D341Med (cell line): ENCODE measurements at places on chromosomes 1 and 21.

DNA sequence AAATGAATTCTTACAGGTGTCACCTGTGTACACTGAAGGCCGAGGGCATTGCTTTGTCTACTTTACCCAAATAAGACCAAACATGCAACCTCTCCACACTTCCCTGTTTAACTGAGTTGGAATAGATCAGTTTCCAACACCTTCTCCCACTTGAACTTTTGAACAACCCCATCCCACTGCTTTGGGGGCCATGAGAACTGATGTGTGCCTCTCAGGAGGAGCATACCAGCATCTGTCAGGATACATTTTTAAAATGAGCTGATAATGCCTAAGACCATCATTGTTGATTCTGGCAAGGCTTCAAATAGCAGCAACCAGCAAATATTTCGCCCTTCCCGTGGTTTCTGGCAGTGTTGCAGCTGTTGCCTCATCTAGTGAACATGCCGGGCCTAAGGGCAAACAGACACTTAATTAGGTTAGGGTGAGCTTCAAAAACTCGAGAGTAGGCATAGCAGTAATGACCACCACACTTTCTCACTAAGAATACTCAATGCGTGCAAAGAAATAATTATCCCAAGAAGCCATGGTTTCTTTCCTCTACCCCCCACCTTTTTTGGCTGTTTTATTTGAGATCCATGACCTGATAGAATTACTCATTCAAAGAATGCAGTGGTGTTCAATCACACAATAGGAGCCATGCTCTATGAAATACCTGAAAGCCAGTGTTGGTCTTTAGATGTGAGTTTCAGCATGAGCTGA, 63.7 kb downstream of the MAP10 start:
- no peak for DNase-seq

DNA sequence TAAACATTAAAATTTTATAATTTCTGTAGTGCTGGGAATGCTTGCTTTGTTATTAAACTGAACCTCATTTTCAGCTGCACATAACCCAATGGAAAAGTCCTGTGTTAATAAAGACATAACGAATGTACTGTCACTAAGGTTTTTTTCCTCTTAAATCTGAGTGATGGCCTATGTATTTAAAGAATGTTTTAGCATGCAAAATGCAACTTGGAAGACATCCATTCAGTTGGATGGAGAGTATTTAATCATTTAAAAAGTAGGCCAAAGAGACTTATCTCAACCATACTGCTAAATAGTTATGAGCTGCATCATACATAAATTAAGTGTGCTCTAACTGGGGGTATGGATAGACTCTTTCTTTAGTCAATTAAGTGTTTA, 48.5 kb downstream of the RWDD3 start:
- DNase-seq: no peak

DNA sequence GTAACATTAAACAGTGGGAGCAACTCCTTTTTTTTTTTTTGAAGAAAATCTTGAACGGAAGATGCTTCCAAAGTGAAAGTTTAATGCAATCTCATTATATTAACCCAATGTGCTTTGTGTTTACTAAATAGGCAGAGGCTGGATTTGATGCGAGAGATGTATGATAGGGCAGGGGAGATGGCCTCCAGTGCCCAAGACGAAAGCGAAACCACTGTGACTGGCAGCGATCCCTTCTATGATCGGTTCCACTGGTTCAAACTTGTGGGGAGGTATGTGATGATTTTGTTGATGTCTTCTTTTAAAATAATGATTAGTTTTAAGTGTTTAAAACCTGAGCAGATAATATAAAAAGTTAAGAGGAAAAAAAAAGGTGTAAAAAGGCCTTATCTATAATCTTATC, 74.2 kb upstream of the PGD start:
- no peak for DNase-seq

GRCh38 chr1:10210841-10211804, 753 bp downstream of the KIF1B start:
- peak; percentile 68 for DNase-seq

GRCh38 chr1:68322837-68323687, 90.7 kb upstream of the WLS start:
- no peak for DNase-seq

- no peak for DNase-seq
These were observed 14.1 kb downstream of the HIPK1 start for GRCh38 chr1:113943028-113943811.

DNA sequence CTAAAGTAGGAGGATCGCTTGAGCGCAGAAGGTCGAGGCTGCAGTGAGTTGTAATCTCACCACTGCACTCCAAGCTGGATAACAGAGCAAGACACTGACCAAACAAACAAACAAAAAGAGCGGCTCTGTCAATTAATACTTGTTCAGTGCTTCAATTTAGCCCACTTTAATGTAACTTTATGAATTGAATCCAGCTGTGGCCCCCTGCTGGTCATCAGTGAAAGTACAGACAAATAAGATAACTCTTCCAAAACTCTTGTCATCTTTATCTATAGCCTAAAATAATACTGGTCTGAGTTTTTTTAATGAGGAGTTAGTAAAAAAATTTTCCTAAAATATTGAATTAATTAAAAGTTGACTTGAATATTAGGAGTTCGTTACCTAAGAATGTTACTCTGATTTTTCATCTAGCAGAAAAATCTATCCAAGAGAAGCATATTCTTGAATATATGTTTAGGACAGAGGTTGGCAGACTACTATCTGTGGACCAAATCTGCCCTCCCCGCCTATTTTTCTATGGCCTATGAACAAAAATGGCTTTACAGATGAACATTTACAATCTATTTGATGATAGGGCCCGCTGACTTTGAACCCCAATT, 26.1 kb downstream of the ATP5PF start:
- peak; percentile 44 for DNase-seq

DNA sequence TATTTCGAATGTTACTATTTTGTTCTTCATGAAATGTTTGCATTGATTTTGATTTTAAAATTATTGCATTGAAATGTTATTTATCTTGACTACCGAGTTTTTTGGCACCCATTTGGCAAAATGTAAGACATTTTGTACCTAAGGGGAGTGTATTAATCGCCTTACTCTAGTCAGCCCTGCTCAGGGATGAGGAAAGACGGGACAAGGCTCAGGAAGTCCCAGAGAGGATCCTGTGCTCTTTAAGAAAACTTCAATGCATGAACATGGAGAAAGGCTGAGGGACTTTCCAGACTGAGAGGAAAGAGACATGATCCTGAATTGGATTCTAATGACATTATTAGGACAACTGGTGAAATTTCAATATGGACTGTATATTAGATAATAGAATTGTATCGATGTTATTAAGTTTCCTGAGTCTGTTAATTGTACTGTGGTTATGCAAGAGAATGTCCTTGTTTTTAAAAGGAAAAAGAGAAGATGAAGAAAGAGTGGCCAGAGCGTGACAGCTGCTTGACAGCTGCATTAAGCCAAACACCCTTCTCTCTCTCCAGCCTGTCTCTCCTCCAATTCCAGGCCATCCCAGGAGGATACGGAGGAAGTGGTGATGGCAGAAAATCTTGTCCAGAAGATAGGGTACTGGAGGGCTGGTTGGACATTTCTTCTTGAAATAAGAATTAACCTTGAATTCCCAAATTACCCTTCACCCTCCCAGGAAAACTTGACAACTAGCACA, 66.0 kb downstream of the PLEKHA6 start:
- no peak for DNase-seq

DNA sequence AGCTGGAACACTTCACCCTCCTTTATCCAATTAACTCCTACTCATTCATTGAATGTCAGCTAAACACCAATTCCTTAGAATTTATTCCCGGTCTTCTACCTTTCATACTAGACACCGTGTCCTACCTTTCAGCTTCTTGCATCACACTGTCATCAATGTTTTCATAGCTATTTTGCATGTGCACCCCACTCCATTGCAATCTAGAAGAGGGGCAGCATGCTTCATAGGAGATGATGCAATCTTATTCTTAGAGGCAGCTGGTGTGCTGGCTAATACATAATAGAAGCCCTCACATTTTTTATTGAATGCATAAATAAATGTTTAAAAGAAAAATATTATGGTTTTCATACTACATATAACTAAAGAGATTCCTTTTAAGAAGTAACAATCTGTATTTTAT, 123.6 kb downstream of the DSCAM start:
- DNase-seq: no peak

DNA sequence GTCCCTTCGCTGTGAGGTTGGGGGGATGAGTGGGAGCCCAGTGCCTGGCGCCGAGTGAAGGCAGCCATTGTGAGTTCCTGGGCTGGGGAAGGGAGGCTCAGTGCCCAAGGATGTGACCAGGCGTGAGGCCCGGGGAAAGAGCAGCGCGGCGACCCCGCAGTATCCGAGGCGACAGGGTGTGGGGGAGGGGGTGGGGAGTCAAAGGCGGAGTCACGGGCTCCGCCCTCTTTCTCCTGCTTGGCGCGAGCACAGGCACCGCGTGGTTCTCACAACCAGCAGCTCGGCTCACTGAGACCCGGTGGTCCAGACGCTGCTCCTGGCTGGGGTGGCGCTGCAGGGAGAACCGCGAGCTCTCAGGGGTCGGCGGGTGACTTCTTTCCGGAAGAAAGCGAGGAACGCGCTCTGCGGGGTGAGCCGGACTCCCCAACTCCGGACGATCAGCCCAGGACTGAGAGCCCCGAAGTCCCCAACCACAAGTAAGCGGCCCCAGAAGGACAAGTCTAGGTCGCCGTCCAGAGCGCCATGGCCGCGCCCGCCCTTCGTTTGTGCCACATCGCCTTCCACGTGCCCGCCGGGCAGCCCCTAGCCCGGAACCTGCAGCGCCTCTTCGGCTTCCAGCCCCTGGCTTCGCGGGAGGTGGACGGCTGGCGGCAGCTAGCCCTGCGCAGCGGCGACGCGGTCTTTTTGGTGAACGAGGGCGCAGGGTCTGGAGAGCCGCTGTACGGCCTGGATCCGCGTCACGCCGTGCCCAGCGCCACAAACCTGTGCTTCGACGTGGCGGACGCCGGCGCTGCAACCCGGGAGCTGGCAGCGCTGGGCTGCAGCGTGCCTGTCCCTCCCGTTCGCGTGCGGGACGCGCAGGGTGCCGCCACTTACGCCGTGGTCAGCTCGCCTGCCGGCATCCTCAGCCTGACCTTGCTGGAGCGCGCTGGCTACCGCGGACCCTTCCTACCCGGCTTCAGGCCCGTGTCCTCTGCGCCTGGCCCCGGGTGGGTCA, at the start of gene HPDL:
Gene HPDL (plus strand): TSS at position 269 of the 997 bp plus-strand sequence. CDS start 254 bp downstream, at position 523.
- peak; percentile 91 for DNase-seq

- no peak for DNase-seq
These were observed at the start of gene IL19 for GRCh38 chr1:206770531-206771337. Gene IL19, plus strand, starts transcription at chr1:206770773. Its CDS starts 65,890 bp downstream, at chr1:206836663.

- DNase-seq: no peak
These were observed 28.4 kb downstream of the TRIM45 start for GRCh38 chr1:117093091-117093534.

- DNase-seq: no peak
These were observed 35.1 kb downstream of the FGGY start for GRCh38 chr1:59331686-59332620.

- no peak for DNase-seq
These were observed 33.6 kb downstream of the RNASEL start for GRCh38 chr1:182555493-182555892.

DNA sequence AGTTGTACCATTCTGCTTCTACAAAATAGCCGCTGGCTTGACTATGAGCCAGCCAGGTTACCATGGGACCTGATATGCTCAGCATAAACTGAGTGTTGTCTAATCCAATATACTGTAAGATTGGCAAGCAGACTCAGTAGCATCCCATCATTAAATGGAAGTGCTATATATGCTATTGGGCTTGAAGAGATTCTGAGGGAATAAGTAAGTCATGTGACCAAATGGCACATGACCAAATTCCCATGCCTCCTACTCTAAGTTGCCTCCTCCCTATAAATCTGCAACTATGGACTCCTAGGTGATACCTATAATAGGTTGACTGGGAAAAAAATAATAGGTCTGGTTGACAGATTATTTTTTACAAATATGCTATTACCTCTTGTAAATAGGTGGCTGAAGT, 698.6 kb downstream of the BRINP3 start:
- DNase-seq: no peak

DNA sequence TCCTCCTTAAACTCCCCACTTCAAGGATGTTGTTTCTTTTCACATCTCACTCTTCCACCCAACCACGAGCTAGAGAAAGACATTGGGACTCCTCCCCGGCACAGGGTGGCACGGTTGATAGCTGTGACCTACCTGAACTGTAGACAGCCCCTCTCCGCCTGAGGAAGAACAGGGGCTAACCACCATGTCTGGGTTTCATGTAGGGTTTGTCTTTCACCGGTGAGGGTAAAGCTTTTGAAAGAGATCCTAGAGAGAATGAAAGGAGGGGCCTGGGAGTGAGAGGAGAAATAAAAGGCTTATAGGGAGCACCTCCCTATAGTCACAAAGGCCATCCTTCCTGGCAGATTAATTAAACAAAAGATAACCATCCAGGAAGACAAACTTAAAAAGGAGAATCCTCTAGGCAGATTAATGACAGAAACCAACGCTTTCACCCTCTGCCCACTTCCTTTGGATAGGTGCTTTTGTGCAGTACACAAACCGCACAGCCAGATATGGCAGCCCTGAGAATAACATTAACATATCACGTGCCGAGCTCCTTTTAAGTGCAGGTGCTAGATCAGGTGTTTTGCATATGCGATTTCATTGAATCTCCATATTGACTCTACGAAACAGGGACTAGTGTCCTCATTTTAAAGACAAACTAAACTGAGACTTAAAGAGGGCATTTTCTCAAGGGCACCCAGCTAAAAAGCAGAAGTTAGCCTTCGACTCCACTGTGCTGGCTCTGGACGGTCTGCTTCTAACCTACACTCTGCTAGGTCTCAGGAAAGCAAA, 178.1 kb upstream of the RUNX1 start:
- no peak for DNase-seq

DNA sequence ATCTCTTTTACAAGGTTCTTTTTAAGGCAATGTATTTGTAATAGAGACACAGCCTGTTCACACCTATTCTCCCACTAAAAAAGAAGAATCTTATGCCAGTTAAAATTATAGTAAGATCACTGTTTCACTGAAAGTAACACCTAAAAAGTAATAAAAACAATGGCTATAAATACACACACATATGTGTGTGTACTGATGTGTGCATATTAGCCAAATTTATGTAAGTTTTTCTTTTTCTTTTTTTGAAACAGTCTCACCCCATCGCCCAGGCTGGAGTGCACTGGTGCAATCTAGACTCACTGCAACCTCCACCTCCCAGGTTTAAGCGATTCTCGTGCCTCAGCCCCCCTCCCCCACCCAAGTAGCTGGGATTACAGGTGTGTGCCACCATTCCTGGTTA, 56.8 kb upstream of the SLC30A10 start:
- DNase-seq: no peak

GRCh38 chr1:224559981-224560728, 56.0 kb upstream of the CNIH3 start:
- DNase-seq: no peak

DNA sequence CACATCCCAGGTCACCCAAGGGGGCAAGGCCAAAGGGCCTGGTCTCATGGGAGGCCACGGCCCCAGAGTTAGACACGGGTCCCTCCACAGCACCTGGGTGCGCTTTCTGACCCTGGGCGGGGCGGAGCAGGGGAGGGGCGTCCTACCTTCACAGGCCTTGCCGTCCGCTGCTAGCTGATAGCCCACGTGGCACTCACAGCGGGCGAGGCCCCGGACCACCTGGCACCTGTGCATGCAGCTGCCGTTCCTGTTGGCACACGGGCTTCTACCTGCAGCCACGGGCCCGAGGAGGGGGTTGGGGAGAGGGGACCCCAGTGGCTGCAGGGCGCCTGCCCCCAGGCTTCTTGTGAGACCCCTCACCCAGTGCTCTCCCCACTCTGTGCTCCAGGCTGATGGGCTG, 59.9 kb downstream of the ARHGEF16 start:
- DNase-seq: no peak

GRCh38 chr1:109821831-109822745, 58.4 kb upstream of the EPS8L3 start:
- DNase-seq: no peak

- no peak for DNase-seq
These were observed 194.3 kb downstream of the KCTD3 start for GRCh38 chr1:215761446-215761845.
